ENCODE measurements at places on chromosomes 13 and 19.
A peak's percentile ranks its signal among the peaks of the same experiment; 100 is the strongest.

- no peak for DNase-seq
Observed at GRCh38 chr13:96817336-96817941, 176.8 kb downstream of the OXGR1 start.

DNA sequence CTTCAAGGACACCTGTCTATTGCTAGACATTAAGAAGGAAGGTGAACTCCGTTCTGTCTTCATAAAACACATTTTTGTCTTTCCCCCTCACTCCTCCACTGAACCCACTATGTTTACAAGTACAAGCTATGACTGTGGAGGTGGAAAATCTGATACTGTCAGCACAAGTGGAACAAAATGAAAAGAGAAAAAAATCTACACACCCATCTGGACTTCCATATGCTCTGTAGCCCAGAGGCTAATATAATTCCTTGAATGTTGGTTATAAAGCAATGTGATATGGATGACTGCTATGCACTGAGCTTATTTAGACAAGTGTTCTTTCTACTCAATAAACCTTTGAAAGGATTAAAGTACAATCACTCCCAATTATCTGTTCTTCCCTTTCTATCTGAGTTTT is 713.5 kb downstream of the DIAPH3 start:
- DNase-seq: no peak

DNA sequence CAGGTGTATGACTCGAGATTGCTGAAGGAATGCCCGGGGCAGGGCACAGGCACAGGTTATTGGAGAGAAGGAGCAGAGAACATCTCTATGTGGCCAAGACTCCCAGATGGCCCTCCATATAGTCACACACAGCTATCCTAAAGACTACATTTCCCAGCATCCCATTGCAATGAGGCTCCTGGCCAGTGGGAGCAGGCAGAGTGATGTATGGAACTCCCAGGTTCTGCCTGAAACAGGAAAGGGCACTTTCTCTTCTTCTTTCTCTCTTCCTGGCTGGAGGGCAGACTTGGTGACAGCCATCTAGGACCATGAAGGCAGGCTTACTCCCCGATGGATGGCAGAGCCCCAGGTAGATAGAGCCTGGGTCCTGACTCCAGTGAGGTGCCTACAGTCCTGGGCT is 13.5 kb downstream of the PPP1R13L start:
- DNase-seq: no peak

DNA sequence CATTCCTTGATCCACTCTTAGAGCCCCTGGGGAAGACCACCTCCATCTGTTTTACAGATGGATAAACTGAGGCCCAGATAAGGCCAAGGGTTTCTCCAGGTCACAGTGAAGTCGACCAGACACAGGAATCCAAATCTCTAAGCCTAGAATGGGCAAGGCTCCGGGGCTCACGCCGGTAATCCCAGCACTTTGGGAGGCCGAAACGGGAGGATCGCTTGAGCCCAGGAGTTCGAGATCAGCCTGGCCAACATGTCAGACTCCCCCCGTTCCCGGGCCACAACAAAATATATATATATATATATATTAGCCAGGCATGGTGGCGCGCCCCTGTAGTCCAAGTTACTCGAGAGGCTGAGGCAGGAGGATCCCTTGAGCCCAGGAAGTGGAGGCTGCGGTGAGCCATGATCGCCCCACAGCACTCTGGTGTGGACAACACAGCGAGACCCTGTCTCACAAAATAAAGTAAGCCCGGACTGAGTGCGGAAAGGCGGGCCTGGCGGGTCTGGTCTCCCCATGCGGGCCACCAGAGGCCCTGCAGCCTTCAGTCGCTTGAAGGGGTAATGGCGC is 615 bp upstream of the RPL13A start:
- DNase-seq: no peak

DNA sequence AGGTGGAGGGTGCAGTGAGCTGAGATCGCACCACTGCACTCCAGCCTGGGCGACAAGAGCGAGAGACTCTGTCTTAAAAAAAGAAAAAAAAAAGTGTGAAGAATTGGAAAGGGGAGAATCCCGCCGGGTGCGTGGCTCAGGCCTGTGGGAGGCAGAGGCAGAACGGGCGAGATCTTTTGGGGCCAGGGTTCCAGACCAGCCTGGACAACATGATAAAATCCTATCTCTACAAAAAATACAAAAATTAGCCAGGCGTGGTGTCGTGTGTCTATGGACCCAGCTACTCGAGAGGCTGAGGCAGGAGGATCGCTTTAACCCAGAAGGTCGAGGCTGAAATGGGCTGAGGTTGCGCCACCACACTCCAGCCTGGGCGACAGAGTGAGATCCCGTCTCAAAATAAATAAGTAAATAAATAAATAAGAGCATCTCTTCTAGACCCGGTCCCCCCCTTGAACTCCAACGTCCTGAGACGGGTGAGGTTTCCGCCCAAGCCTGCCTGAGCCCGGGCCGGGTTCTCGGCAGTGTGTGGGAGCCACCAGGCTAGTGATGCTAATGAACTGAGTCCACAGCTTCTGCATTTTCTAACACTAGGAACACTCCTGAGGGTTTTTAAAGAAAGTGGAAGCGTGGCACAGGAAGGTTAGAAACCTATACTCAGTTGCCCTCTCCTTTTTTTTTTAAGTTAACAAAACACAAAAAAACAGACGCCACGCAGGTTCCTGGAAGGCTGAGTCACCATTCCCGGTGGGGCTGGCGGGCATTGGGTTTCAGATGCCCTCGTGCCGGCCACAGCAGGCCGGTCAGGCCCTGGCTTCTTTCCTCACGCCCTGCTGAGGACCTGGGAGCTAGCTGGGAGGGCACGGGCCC is 22.0 kb downstream of the GPX4 start:
- DNase-seq: no peak

GRCh38 chr19:29645491-29645867 is 19.8 kb upstream of the PLEKHF1 start:
- no peak for DNase-seq

DNA sequence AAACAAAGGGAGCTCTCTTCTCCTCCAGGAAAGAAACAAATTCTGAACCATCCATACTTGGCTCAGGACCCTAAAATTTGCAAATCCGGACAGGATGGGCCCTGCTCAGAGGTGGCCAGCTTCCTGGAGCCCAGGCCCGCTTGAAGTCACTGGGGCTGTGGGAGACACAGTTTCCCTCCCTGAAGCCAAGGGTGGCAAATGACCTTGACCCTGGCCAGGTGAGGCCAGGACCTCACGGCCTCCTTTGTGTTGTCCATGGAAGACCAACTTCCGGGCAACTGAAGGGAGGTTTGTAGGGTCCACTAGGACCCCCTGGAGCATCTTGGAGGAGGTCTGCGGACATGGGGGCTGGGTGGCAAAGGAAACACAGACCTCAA is 5.5 kb downstream of the NANOS3 start:
- no peak for DNase-seq

DNA sequence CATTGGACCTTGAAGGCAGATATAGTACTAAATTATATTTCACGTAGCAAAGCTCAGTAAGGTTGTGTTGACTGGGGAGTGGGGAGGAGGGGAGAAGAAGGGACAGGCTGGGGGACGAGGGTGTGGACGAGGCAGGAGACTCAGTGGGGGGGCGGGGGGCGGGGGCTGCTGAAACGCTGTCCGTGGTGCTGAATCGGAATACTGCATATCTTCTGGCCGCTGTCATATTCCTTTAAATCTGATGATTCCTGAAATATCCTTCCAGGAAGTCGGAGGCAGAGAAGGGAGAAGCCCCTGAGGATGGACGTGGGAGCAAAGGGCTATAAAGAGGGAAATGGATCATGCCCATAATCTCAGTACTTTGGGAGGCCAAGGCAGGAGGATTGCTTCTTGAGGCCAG is 34.7 kb upstream of the CASP14 start:
- no peak for DNase-seq

DNA sequence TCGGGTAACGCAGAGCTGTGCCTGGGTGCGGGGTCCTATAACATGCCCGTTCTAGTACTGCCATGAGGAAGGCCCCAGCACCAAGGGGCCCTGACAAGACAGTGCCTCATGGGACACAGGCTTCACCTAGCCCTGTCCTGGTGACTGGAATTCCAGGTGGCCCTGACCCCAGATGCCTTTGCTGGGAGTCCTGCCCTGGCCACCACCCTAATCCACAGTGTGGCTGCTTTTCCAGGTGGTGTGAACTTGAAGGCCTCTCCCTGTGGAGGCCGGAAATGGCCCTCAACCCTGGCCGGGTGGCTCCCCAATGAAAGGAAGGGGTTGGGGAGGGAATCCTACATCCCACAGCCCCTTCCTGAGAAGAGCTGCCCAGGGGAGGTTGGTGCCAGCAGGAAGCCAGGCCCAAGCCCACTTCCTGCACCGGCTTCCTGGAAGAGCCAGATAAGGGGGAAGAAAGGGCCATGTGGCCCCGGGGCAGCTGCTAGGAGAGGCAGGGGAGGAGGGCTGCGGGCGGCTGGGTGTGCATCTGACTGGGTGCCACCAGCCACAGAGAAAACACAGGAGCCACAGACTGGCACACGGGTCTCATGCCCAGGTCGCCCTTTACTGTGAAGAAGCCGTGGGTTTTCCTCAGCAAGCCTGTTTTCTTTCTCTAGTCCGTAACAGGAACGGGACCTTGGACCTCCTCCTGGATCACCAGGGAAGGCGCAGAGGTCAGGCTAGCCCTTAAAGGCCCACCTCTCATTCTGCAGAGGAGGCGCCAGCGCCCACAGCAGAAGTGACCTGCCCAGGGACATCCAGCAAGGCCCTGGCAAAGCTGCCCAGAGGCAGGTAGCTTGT is 4.7 kb downstream of the LSM4 start:
- DNase-seq: peak; percentile 63

DNA sequence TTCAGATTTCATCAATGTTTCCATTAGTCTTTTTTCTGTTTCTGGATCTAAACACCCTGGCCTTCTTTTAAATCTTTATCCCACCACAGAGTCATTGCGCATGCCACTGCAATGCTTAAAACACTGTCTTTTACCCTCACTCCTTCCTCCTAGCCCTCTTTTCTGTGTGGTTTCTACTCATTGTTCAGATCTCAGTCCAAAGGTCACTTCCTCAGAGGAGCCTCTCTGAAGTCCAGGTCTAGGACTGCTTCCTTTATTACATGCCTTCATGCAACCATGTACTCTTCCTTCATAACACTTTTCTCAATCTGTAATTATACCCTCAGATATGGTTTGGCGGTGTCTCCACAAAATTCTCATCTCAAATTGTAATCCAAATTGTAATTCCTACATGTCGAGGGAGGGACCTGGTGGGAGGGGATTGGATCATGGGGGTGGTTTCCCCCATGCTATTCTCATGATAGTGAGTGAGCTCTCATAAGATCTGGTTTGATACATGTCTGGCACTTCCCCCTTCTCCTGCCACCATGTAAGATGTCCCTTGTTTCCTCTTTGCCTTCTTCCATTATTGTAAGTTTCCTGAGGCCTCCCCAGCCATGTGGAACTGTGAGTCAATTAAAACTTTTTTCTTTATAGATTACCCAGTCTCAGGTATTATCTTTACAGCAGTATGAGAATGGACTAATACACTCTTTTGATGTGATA is 808.9 kb downstream of the DIAPH3 start:
- no peak for DNase-seq

- DNase-seq: no peak
Observed at GRCh38 chr13:85725433-85725832, 73.8 kb downstream of the SLITRK6 start.

- no peak for DNase-seq
Observed at GRCh38 chr13:24007979-24008620, 110.8 kb upstream of the C1QTNF9B start.

DNA sequence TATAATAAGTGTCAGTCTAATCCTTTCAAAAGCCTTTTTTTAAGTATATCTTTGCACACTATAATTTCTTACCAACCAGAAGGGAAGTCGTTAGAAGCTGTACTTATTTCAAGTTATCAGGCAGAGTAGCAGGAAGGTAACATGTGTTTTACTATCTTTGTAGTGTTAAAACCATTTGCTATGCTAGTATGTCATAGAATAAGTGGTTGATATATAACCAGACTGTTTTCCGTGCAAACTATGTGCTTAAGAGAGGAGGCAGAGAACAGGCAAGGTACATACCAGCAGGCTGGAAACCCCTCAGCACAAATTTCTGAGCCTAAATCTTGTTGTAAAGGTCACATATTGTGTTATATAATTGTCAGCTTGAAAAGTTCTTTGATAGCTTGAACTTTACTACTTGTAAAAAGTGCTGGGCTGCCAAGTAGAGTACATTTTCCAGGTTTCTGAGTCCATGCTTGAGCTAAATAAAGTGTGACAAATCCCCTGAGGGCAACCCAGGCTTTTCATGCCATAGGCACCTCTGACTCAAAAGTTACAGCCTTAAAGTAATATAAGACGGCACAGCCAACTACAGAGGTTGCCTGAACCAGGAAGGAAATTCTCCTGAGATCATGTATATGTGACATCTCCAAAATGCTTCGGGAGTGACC is 1297.4 kb downstream of the PCDH9 start:
- DNase-seq: no peak

- DNase-seq: no peak
Observed at GRCh38 chr19:5977222-5977784, 637 bp downstream of the RANBP3 start.

DNA sequence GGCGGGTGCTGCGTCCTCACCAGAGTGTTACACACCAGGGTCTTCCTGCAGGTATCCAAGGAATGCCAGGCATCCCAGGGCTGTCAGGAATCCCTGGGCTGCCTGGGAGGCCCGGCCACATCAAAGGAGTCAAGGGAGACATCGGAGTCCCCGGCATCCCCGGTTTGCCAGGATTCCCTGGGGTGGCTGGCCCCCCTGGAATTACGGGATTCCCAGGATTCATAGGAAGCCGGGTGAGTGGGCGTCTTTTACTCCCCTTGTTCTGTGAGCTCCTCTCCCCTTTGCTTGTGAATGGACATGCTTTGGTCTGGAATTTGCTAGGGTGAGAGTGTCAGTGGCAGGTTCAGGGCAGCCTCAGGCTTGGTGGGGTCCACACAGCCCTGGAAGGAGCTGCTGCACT is 75.9 kb downstream of the RAB20 start:
- no peak for DNase-seq

DNA sequence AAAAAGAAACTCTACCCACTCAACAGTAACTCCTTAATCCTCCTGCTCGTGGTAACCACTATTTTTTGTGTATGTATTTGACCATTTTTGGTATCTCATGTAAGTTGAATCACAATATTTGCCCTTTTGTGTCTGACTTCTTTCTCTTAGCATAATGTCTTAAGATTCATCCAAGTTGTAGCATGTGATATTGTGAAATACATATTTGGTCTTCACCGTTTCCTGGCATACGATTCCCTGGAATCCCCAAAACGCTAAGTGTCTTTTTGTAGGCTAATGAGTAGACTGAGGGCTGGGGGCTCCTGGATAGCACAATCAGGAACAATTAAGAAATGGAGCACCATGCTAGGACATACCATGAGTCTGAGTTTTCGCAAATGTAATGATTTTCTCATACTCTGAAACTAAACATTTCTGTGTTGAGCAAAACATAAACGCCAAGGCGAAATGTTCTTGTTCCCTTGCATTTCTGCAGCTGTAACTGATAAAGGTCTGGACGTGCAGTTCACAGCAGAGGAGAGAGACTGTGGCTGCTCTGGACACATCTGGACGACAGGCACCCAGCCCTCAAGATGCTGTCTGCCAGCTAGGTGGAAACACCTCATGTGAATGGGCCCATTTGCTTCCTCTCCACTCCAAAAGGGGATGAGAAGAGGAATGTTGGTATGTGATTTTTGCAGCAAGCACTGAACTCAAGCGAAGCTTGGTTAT is 38.4 kb downstream of the BRD4 start:
- no peak for DNase-seq

GRCh38 chr19:23565256-23565655 is 121.8 kb downstream of the ZNF675 start:
- no peak for DNase-seq
